ENCODE measurements at places on chromosomes 3 and 15.
A peak's percentile ranks its signal among the peaks of the same experiment; 100 is the strongest.

DNA sequence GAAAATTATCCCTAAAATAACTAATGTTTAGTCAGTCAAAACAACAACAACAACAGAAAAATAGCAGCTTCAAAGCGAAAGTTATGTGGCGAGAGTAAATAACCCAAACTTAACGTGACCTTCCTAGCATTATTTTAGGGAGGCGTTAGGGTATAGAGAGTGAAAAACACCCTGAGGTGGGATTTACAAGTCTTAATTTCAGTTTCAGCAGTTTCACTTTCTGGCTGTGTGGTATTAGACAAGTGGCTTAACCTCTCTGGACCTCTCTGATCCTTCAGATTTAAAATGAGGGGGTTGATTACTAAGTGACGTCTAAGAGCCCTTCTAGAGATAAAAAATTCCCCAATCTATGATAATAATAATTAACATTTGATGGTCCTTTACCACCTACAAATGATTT is 291.2 kb downstream of the ZBTB20 start:
- DNase-seq, result no peak

- no peak for DNase-seq
Observed at GRCh38 chr15:23797747-23798446, 110.8 kb upstream of the NDN start.

DNA sequence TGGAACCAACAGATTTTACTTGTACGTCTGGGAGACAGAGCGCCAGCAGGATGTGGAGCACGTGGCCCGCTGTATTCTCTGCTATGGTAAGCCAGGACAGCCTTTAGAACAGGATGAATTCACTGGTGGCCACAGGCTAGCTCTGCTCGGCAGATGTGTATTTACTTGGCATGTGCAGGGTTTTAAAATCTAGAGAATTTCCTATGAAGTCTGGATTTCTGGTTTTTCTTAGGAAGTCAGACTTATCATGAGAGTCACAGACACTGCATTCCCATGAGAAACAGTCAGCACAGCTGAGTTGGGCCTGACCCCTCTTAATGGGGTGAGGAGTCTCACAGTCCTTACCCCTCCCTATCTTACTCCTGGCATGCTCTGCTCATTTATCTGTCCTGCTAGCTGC is 84.6 kb upstream of the COL6A5 start:
- no peak for DNase-seq

DNA sequence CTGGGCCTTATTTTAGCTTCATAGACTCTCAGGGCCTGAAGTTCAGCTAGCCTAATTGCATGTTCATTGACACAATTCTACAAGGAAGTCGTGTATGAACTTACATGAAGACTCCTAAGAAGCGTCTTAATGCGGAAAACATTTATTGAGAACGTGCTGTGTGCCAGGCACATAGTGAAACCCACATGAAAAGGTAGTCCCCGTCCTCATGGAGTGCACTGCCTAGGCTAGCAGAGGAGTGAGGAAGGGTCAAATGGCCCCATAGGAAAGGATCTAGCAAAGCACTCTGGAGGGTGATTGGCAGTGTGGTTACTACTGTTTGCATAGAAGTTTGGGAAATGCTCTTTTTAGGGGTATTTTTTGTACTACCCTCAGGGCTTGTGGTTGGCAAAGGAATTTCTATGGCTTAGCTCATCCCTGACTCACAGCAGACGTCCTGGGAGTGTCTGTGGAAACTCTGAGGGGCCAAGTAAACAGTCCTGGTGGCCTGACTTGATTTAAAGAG is 854 bp upstream of the NPTN start:
- DNase-seq, result peak; percentile 94

GRCh38 chr3:63370094-63370493 is 92.0 kb downstream of the SYNPR start:
- DNase-seq, result no peak

DNA sequence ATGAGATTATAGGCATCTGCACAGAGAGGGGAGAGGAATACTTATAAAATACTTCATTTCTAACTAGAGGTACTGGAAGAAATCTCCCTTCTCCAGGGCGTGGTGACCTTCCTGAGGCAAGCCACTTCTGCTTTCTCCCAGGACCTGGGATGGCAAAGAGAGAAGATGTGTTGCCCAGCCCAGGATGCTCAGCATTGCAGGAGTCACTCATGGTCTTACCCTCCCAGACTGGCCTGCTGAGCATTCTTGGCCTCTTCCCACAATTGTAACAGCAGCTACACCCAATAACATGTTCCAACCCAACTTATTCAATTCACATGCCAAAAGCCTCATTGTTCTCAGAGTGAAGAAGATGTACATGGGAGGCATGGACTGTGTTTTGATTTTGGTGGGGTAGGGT is 37.9 kb downstream of the IL20RB start:
- peak; percentile 5 for DNase-seq

Measured in suppressor macrophage treated with lipopolysaccharide for 1 hour (primary cell).